ENCODE measurements at places on chromosomes 5 and 9.

DNA sequence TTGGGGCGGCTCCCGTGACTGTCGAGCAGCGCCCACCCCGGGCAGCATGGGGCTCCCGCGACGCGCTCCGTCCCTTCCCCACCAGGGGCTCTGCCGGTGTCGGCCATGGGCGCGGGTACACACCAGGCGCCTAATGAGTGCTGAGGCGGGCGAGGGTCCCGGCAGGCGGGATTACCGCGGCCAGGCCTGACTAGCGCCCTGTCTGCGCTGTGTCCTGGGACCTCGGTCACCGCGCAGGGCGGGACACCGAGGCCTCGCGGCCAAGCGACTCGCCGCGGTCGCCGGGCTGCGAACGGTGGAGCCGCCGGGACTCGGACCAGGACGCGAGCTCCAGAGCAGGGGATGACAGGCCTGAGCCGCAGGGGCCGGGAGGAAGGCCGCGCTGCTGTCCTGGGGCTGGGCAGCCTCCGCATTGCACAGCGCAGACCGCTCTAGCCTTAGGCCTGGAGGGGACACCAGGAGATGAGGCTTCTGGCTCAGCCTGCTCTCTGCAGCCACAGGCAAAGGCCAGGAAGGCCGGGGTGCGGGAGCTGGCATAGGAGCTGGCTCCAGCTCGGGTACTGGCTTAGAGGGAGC, 14.1 kb downstream of the LCN10 start:
- peak; percentile 39 for DNase-seq

- DNase-seq = no peak
Measured at GRCh38 chr9:27437652-27438373, 86.3 kb upstream of the IFNK start.

- no peak for DNase-seq
Measured at GRCh38 chr9:135929656-135930445, 22.5 kb upstream of the CAMSAP1 start.

GRCh38 chr5:150578781-150579461, 61.5 kb upstream of the SYNPO start:
- no peak for DNase-seq

DNA sequence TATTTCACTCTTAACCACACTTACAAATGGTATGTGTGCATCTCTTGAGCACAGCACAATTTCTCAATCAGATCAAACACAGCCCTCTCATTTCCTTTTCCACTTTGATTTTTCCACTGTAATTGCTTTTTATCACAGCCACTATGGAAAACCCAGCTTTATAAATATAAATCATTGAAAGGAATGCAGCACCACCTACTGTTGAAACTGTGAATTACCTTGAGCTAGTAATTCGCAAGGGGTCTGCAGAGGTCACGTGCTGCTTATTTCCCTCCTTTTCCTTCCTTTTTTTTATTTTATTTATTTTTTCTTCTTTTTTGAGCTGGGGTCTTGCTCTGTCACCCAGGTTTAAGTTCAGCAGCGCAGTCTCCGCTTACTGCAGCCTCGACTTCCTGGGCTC, 76.9 kb downstream of the CDH6 start:
- DNase-seq = no peak

- no peak for DNase-seq
Measured at GRCh38 chr5:54834121-54834842, 151.1 kb downstream of the ESM1 start.

DNA sequence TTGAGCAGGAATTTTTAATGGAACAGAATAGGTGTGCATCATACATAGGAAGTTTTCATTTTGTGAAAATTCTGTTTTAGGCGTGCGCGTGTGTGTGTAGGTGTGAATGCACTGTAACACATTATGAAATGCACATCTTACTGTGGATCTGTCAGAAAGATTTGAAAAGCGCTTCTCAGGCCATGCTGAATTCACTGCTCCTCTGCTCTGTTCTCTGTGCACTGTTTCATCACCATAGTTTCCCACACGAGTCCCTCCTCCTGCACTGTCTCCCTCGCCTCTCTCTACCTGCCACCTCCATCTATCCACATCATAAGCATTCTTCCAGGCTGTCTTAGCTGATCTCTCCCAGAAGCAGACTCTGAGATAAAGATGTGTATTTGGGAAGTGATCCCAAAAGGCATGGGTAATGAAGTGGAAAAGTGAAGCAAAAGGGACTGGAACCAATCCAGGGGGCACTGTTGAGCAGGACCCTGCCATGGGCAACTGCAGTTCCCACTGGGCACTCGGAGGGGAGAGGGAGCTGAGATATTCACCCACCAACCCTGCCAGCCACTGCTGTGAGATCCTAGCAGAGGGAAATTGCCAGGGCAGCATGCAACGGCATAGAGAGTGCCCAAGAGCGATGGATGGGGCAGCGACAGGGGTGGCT, 65.9 kb downstream of the GABBR2 start:
- no peak for DNase-seq

DNA sequence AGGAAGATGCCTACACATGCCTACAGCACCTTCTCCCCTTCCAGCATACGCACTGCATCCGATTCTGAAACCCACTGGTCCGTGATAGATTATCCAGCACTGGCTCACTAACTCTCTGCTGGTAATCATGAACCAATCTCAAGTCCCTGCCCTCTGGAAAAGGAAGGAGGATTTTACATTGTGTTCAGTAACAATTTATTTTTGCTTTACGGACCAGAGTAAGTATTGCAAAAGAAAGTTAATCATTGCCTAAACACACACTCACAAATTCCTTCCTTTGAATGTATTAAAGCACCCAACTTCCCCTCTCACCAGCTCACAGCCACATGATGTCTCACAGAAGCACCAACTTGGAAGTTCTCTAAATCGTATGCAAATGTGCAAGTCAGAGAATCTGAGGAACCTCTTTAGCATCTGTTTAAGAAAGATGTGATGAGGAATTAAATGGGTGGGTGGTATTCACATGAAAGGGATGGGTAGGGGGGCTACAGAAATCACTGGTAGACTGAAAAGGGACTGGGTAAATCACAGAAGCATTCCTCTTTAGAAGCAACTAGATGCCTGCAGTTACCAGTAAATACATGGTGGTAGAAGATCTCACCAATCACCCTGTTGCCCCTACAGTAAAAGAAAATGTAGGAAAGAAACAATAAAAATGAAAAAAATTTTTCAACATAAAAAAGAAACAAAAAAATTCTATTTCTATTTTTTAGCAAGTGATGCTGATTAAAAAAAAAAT, 8.4 kb downstream of the GNAQ start:
- DNase-seq = no peak

- DNase-seq = no peak
Measured at GRCh38 chr9:98781588-98782383, 14.6 kb downstream of the ANKS6 start.

GRCh38 chr5:978693-979092, 29.9 kb upstream of the NKD2 start:
- no peak for DNase-seq

GRCh38 chr5:73909474-73909873, 283.5 kb downstream of the ARHGEF28 start:
- no peak for DNase-seq

GRCh38 chr5:35294976-35295375, 64.7 kb upstream of the PRLR start:
- DNase-seq = no peak

GRCh38 chr9:91865041-91865440, 85.0 kb downstream of the ROR2 start:
- DNase-seq = no peak

- DNase-seq = peak; percentile 97
Measured at GRCh38 chr9:129823935-129824601, at the start of gene TOR1A. Gene TOR1A, minus strand, starts transcription at chr9:129824136. Its CDS starts 51 bp downstream, at chr9:129824085.

DNA sequence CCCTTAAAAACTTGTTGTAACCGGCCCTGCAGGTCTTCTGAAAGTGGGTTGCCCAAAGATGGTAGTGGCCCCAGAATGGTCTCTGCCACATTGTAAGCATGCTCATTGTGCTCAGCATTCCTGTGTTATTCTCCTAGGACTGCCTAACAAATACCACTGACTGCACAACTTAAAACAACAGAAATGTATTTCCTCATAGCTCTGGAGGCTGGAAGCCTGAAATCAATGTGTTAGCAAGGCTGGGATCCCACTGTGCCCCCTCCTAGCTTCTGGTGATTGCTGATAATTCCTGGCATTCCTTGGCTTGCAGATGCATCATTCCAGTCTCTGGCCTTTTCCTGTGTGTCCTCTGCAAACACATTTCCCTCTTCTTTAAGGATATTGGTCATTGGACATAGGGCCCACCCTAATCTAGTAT, 3.4 kb upstream of the GCNT4 start:
- no peak for DNase-seq

- no peak for DNase-seq
Measured at GRCh38 chr5:138448481-138449398, 9.9 kb downstream of the REEP2 start.

- DNase-seq = no peak
Measured at GRCh38 chr9:24961762-24962161, 416.1 kb upstream of the IZUMO3 start.

DNA sequence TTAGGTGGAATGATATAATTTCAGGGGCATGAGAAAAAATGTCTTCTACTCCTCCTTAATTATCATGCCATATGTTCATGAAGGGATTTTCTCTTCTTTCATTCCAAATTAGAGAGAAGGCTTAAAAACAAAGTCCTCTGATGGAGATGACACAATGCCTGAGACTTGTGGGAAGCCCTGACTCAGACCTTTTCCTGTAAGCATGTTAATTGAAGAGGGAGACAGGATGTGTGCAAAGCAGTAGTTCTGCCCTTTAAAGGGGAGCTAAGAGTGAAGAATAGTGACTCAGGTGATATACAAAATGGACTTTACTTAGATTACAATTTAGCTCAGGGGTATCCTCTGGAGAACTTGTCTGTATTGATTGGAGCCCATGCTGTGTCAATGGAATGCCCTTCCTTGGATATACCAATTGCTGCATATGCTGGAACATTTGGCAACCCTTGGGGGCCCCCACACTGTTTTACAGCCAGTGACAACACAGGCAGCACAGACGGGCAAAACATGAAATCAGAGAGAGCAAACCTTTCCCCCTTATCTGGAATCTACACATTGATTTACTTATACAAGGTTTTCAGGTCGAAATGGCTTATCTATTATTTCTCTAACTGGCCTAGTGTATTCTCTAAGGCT, 81.3 kb downstream of the IZUMO3 start:
- no peak for DNase-seq

DNA sequence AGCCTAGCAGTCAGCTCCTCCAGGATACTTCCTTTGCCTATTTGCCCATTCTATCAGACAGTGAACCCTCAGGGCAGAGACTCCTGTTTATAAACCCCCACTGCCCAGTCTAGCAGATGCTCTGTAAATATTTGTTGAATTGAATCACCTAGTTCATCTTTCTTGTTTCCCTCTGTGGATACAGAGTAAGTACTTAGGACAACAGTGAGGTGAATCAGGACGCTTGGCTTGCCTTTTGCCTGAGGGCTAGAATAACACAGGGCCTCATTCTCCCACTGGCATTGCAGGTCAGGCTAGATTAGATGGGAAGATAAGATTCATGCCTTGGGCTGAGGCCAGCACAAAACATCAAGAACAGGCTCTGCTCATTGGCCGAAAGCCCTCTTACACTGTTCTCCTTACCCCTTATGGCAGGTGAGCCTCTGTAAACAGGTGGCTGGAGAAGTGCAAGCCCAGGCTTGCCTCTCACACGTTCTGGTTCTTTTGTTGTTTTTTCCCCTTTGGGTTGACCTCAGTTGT, 22.2 kb downstream of the TNFSF8 start:
- no peak for DNase-seq

DNA sequence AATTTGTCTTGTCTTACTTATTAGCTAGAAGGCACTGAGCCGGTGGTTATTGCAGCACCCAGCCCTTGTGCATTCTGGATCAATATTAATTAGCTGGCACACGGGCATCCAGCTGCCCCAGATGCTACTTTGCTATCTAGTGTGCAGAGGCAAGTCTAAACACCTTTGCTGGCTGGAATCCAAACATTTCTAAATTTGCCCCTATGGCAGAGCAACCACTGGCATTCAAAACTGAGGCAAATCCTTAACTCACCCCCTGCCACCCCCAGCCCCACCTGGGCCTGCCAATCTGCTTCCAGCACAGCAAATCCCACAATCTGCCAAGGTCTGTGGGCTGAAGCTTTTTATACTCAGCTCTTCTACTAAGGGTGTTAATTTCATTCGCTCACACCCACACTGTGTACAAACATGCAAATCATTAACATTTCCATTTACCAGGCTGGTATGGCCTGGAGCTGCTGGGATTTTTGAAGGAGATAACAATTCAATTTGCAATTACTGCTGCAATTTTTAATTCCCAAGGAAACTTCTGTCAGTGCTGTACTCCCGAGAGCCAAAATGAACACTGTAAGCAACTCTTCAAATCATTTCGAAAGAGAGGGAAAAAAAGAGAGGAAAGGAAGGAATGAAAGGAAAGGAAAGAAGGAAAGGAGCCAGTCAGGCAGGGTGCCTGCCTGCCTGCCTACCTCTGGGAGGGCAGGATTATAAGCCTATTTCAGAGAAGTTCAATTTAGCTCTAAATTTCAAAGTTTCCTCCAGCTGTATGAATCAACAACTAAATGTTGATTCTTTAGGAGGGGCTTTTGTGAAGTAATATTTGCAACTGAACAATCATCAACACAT, 35.5 kb downstream of the RAPGEF1 start:
- no peak for DNase-seq

DNA sequence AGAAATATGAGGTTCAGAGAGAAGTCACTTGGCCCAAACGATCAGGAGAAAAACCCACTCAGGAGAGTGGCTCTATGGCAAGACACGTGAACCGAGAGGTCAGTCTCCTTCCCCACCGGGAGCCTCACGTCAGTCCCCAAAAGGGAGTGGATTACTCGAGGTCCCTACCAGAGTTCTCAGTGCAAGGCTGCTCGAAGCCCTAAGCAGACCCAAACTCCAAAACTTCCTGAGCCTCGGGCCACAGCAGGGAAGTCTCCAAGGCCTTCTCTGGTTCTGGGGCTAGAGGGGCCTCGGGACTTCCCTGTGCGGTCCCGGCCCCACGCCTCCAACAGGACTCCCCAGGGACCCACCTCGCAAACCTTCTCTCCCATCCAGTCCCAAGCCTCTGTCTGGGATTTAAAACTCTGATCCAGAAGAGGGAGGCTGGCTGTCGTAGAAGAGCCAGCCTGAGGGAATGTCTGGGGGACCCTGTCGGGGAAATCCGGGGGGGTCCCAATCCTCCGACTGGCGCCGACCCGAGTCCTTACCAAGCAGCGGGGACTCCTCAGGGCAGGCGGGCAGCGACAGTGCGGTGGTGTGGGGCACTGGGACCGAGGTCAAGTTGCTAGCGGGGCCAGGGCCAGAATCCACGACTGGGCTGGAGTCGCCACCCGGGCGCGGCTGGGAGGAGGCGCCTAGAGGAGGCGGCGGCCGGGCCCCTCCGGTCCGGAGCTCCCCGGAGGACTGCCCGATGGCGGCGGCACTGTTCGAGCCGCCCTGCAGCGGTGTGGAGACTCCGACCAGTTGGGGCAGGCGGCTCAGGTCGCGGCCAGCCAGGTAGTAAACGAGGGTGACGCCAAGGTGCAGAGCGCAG, 679 bp downstream of the B4GALT1 start:
- peak; percentile 34 for DNase-seq

GRCh38 chr9:134593286-134594077, 48.1 kb upstream of the COL5A1 start:
- DNase-seq = no peak

GRCh38 chr5:42020788-42021530, 95.9 kb downstream of the FBXO4 start:
- no peak for DNase-seq
